Central memory CD4-positive, alpha-beta T cell (primary cell): ENCODE measurements at places on chromosomes 13 and 19.

GRCh38 chr19:18397242-18398202 is at the start of gene LRRC25:
TSS of gene LRRC25 (minus strand) at chr19:18397622. CDS start at chr19:18396963, 659 bp downstream.
- DNase-seq, result no peak

DNA sequence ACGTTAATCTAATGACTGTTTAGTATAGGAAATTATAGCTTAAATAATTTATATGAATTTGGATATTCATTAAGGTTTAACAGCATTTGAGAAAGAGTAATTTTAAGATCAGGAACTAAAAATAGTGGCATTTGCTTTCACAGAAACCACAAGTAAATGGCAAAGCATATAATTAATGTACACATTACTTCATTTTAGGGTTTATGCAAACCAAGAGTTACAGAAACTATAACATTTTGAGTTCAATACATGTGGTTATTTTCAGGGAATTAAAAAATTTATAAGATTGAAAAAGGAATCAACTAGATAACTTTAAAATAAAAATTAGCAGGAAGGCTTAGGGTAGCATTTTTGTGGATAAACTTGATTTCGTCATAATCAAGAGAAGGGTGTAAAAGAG is 151.7 kb upstream of the MIR17HG start:
- DNase-seq, result no peak

GRCh38 chr13:97726664-97727280 is 226.7 kb upstream of the IPO5 start:
- no peak for DNase-seq

DNA sequence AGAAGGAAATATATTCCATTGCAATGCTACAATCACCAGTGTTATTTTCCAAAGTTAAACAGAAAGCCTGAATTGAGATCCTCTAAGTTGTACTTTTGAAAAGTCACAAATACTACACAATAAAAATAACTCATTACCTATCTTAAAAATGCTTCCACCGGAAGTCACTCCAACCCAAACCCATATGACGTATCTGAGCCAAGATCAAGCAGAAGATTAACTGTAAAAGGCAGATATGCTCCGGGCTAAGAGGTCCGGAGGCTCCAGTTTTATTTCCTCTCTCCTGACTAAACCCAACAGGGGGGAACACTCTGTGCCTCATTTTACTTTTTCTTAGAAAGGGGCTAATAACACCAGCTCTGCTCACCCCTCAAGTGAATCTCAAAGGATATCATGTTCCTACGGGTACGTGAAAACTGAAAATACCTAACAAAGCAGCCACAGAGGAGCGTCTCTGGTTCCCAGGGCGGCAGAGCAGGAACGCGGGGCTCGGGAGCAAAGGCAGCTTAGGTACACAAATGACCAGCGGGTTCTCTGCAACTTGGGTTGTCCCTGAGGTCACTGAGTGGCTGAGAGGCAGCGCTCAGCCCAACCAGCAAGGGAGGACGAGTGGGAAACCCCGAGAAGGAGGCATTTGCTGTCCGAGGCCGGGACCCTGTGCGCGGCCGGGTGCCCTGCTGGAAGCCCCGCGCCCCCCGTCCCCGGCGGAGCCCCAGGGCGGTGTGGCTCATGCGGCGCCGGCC is 750 bp downstream of the RAB20 start:
- peak; percentile 25 for DNase-seq

DNA sequence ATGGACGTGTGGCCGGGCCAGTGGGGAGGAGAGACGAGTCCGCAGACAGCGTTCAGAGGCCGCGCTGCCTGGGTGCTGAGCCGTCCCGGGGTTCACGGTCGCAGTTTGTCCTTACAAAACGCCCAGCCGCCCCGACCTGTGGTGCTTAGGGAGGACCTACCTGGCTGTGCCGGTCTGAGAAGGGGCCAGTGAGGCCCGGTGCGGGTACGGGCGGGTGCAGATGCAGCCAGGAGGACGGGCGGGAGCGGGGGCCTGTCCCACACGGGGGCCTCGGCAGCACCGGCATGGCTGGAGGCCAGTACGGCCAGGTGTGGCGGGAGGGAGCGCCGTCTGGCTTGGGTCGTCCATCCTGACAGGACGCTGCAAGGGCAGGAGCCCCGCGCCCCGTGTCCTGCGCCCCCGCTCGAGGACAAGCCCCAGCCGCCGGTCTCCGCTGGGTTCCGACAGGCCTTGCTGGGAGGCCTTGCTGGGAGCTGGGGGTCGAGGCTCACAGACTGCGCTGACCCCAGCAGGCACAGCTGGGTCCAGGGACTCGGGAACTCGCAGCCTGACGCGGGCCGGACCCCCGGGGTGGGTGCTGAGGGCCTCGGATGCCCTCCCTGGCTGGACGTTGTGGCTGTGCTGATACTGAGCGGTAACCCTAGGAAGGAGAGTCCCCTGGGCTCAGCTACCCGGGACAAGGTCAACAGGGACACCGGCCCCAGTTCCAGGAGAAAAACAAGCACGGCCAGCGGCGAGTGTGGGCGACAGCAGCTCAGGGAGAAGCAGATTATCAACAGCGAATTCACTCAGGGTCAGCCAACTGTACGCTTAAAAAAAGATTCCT is 5.3 kb upstream of the PROZ start:
- no peak for DNase-seq

GRCh38 chr13:109204657-109205056 is 575.2 kb downstream of the MYO16 start:
- no peak for DNase-seq

DNA sequence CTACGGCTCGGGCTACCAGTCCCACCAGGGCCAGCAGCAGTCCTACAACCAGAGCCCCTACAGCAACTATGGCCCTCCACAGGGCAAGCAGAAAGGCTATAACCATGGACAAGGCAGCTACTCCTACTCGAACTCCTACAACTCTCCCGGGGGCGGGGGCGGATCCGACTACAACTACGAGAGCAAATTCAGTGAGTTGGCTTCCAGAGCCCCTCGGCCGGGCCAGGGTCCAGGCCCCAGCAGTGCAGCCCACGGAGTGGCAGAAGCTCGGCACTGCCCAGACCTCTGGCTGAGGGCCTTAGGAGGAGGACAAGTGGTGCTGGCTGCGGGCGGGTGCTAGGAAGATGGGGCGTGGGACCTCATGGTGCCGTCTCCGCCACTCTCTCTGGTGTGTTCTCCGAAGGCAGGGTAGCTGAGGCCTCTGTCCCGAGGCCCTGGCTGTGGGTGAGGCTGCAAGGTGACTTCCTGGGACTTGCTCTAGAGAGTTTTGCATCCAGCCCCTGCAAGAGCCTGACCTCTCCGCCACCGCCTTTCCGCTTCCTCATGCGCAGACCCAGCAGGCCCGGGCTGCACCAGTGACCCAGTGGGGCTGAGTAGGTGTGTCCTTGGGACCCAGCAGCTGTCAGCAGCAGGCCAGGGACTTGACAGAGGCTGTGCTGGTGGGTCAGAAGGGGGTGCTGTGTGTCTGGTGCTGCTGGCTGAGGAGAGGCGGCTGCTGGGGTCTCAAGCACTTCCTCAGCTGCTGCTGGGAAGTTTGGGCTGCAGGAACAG is 13.5 kb upstream of the QTRT1 start:
- no peak for DNase-seq
